Motor neuron (in vitro differentiated cells): ENCODE measurements at places on chromosomes 16 and 17.

GRCh38 chr16:67284699-67285646 lies 5.6 kb downstream of the PLEKHG4 start:
- ATAC-seq, result peak; percentile 68

DNA sequence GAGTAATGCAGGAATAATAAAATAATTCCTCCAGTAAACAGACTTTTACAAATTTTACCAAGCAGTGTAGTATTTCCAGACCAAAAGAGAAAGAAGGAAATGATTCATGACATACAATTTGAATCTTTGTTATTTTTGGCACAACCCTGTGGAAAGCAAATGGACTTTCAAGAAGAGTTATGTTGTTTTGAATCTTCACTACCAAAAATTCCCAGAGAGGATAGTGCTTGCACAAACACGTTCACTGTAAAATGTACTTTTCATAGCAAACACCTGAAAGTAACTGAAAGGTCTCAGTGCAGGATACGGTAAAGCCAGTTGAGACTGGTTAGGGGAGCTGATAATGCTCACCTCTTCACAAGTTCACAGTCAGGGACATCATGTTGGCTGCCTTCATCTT lies 107.1 kb downstream of the USP22 start:
- peak; percentile 22 for ATAC-seq

GRCh38 chr17:4908711-4909496 lies 6.0 kb upstream of the CHRNE start:
- peak; percentile 94 for ATAC-seq

GRCh38 chr17:17084941-17085340 lies 42.7 kb downstream of the MPRIP start:
- no peak for ATAC-seq

DNA sequence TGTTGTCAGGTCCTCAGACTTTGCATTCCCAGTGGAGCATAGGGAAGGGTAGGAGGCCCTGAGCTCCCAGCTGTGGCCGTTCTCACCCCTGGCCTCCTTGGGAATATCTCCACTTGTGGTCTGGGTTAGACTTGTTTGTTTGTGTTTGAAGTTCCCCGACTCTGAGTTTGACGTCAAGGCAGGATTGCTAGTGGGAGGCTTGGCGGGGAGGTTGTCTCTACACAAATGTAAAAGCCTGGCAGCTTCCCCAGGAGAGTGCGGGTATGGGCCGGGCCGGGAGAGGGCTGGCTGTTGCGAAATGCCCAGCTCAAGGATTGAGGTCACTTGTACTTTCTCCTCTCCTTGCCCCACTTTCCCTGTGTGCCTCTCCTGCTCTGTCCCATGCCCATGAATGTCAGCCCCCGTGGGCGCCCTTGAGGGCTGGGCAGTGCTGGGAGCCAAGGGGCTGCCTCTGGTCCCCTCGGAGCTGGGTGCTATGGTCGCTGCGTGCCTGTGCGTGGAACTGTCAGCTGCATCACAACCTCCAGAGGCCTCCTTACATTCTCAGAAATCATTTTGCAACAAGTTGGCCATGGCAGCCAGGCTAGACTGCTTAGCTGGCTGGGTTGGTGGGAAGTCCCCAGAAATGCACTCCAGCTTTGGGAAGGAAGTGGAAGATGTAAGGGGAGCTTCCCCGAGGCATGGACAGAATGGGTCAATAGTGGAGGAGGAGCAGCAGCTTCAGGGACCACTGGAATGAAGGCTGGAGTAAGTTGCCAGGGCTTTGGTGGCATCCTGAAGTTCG lies 84.3 kb downstream of the KSR1 start:
- ATAC-seq, result peak; percentile 36

- ATAC-seq, result no peak
These were observed 1.7 kb upstream of the HSBP1 start for GRCh38 chr16:83806036-83806435.

DNA sequence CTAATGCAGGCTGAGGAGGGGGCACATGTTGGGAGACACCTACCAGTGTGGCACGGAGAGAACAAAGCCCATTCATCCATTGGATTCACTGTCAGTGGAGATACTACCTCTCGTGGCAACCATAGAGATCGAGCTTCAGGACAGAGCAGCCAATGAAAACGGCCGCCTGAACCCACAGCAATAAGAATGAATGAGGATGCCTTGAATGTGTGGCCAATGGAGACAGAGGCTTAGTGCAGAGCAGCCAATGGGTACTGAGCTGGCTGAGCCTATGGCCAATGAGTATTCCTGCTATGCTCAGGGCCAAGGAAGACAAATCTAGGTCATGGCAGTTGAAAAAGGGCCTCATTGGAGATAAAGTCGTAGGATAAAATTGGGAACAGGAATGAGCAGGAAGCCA lies 10.9 kb downstream of the ARHGEF15 start:
- peak; percentile 14 for ATAC-seq

- ATAC-seq, result no peak
These were observed 217.8 kb downstream of the ZFHX3 start for GRCh38 chr16:72829846-72830775.

- ATAC-seq, result no peak
These were observed 159.8 kb downstream of the RPTOR start for GRCh38 chr17:80704381-80704819.

GRCh38 chr17:45334231-45334630 lies 17.4 kb upstream of the MAP3K14 start:
- no peak for ATAC-seq

DNA sequence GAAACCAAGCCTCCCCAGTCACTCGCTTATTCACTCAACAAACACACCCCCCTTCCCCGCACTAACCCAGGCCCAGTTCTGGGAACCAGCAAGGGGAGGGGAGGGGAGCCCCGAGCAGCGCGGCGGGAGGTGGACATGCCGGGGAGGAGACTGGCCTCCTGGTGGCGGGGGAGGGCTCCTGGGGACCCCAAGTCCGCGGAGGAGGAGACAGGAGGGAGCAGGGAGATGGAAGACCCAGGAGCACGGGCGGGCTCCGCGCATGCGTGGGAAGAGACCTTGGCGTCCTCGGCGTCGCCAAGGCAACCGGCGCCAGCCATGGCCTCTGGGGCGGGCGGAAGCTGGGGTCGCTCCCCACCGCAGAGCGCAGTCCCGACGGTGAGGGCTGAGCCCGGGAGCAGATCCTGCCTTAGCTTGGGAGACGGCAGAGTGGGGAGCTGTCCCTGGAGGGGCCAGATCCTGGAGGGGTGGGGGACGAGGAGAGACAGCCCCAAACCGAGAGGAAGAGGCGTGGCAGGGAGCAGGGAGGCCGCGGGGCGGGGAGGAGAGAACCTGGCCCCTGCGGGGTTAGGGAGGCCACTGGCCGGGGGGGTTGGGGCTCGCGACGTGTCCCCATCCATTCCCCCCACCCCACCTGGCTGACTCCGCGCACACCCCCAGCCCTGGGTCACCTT lies at the start of gene PRR29:
Gene PRR29, plus strand, starts transcription at position 302 of the 671 bp plus-strand sequence. Its CDS starts 14 bp downstream, at position 316.
- ATAC-seq, result peak; percentile 94

- peak; percentile 78 for ATAC-seq
These were observed 27.4 kb upstream of the C1QL1 start for GRCh38 chr17:44995436-44996001.

- no peak for ATAC-seq
These were observed 427.5 kb downstream of the CDH13 start for GRCh38 chr16:83054283-83054682.

- ATAC-seq, result no peak
These were observed 18.8 kb upstream of the ERN1 start for GRCh38 chr17:64148699-64149098.

- ATAC-seq, result no peak
These were observed 262.6 kb upstream of the CDH11 start for GRCh38 chr16:65384441-65384840.

- no peak for ATAC-seq
These were observed 5.8 kb downstream of the ITGAM start for GRCh38 chr16:31265329-31266245.

- no peak for ATAC-seq
These were observed 134.1 kb downstream of the SOX9 start for GRCh38 chr17:72254808-72255449.

DNA sequence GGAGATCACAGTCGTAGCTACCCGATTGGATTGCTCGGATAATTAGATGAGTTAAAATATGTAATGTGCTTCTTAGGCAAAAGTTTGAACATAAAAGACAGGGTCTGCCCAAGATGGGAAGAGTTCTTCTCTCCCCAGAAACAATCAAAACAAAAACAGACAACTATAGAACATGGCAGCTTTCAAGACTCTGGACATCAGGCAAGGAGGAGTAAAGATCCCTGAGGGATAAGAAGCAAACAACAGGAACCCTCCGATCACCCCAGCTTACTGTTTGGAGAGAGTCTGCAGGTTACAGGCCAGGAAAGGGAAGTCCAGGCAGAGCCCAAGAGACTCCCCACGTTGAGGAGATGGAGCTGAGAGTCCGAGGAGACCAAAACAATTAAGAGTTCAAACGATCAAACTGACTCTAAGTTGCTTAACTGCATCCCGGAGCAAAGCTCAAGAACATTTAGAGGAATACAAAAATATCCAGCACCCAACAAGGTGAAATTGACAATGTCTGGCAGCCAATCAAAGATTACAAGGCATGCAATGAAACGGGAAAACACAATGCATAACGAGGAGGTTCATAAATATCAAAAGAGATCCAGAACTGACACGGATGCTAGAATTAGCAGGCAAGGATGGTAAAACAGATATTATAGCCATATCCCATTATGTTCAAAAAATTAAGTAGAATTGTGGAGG lies 3.9 kb downstream of the ASGR2 start:
- no peak for ATAC-seq

DNA sequence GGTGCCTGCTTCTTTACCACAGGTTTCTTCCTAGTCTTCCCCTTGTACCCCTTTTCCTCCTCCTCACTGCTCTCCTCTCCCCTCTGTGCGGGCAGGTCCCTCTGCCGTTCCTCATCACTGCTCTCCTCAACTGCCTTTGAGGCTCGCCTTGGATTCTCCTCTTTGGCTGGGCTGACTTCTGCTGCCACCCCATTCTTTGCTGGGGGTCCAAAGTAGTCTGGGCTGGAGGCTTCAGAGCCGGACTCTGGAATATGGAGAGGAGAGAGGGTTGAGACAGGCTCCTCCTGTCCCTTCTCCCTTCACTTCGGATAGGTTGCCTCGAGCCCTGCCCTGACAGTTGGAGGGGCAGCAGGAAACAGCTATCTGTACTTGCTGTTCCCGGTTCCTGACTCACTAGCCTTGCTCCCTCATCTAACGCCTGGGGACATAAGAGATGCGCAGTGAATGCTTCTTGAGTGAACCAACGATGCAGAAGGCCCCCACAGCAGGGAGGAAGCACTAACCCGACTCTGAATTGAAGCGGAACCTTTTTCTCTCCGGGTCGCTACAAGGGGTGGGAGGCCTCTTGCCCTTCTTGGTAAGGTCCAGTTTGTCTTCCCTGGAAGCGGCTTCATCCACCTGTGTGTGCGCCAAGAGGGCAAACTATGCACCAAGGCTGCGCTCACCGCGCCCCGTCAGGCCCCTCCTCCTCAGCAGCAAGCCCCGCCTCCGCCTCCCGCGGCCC lies 655 bp downstream of the HIRIP3 start:
- ATAC-seq, result peak; percentile 8

GRCh38 chr16:75175074-75175473 lies 26.8 kb downstream of the ZFP1 start:
- ATAC-seq, result no peak

GRCh38 chr17:58153046-58153445 lies 4.9 kb downstream of the OR4D1 start:
- ATAC-seq, result no peak

DNA sequence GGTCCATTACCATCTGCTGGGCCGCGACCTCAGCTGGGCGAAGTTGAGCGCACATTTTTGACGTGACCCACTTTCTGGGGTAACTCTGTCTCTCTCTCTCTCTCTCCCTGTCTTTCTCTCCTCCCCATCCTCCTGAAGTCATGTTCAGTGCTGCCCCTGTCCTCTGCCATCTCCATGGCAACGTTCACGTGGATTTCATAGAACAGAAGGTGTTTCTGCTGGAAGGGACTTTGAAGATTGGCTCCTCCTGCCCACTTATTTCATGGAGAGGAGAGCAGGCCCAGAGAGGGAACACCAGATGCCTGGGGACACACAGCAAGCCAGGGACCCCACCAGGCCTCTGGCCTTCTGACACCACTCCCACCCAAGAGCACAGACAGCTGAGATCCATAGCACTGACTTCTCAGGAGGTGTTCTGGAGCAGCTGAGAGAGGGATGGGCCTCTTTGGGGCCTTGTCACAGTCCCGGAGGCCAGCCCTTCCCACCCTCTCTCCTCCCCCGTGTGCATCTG lies 4.2 kb upstream of the CCNF start:
- no peak for ATAC-seq

DNA sequence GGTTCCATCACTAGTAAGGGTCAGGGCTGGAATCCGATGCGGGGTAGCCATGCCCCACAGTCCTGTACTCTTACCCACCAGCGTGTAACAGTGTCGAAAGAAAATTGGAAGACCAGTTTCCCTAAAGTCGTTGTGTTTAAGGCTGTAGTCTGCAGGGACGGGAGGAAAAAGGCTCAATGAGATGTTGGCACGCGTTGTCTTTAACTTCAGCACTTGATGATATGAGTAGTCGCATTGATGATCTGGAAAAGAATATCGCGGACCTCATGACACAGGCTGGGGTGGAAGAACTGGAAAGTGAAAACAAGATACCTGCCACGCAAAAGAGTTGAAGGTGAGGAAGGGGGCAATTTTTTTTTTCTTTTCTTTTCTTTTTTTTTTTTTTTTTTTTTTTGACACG lies 1.3 kb downstream of the HSBP1 start:
- no peak for ATAC-seq

GRCh38 chr17:66432996-66433551 lies 130.7 kb downstream of the PRKCA start:
- no peak for ATAC-seq

DNA sequence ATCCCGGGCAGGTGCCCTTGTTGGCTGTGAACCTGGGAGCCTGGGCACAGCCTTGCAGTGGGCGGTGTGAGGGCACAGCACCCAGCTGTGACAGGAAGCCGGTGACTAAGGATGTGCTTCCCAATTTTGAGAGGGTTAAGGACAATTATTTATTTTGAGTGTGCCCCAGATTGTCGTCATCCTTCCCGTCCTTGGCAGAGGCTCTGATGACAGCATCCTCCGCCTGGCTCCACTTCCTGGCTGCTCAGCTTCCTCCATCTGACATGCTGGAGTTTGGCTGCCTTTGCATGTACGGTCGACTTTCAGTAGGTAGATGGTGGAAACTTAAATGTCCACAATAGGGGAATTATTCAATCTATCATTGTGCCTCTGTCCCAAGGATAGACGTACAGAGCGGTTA lies 282.4 kb upstream of the EEF2KMT start:
- no peak for ATAC-seq

GRCh38 chr16:67954421-67955196 lies 10.7 kb upstream of the LCAT start:
- ATAC-seq, result no peak

- no peak for ATAC-seq
These were observed 139.3 kb downstream of the CDH11 start for GRCh38 chr16:64982581-64982980.

GRCh38 chr16:68782198-68783174 lies 45.4 kb downstream of the CDH1 start:
- no peak for ATAC-seq

- no peak for ATAC-seq
These were observed 26.4 kb downstream of the CASKIN2 start for GRCh38 chr17:75488693-75489510.

- no peak for ATAC-seq
These were observed 70.6 kb downstream of the IRF8 start for GRCh38 chr16:85969591-85969990.
